ENCODE measurements at places on chromosomes 7 and 10.
A peak's percentile ranks its signal among the peaks of the same experiment; 100 is the strongest.

- no peak for DNase-seq
These were observed 85.9 kb downstream of the MDFIC start for GRCh38 chr7:115007751-115008150.

DNA sequence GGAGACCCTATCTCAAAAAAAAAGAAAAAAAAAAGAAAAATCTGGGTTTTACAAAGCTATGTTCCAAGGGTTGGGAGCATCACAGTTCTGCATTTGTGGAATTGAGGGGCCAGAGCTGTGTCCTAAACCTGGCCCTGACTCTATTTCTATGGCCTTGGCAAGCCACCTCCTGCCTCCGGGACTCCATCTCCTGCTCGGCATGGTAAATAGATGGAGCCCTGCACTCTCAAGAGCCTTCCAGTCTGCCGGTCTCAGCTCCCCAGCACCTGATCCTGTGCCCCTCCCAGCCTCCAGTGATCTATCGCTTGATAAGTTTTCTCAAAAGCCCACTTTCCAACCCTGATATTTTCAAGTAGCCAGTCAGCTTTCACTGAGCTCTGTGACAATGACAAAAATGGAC is 43.0 kb downstream of the KCNH2 start:
- DNase-seq = no peak

DNA sequence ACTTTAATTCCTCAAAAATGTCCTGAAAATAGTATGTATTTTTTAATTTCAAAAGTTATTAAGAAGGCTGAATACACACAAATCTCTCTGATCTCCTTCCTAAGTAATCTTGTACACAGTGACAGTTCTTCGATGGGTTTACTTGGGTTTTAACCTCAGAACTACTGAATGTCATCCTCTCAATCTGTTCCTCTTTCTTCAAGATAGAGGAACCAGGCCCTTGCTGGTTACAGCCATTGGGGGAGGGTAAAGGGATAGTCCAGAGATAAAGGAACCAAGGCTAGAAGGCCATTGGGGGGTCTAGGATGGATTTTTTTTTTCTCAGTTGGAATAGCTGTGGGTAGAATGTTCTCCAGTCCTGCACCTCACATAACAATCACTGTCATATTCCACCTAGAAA is 224.9 kb downstream of the SKIDA1 start:
- no peak for DNase-seq

- DNase-seq = no peak
These were observed 100.4 kb upstream of the SEMA3D start for GRCh38 chr7:85287106-85287825.

GRCh38 chr10:124354411-124355382 is 64.0 kb downstream of the OAT start:
- DNase-seq = peak; percentile 16

DNA sequence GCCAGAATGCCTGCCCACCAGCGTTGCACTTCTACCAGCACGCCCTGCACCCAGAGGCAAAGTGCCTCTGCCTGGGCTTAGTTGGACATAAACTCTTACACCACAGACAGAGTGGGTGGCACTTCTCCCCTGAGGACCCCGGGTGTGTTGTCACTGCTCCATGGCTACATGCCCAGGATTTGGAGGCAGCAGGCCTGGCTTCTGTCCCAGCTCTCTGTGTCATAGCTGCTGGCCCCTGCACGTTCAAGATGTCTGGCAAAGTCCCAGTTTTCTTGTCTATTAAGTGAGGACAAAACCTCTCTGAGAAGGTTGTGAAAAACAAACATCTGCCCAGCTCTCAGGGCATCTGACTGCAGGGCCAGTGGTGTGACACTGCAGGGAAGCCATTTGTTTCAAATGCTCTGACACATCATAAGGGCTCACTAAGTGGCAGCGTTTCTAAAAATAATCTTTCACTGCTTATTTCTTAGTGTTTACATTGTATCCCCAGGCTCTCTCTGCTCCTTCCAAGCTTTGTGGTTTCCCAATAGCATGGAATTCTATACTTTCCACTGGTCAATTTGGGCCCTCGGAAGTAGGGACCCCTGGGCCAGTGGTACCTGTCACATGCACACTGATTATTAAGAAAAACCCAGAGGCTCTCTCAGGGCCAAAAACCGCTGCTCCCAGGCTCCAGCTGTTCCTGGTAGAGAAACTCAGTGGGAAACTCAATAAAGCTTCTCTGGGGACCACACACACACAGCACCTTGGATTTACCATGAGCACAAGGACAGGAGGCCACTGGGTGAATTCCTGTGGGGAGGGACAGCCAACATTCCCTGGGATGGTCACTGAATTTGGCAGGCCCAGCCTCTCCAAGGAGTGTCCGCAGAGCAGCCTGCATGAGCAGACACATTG is 86.2 kb upstream of the ANLN start:
- peak; percentile 91 for DNase-seq

- no peak for DNase-seq
These were observed 18.8 kb downstream of the NOBOX start for GRCh38 chr7:144384555-144385245.

GRCh38 chr7:22876986-22877729 is 54.5 kb upstream of the TOMM7 start:
- no peak for DNase-seq

- DNase-seq = no peak
These were observed 31.9 kb upstream of the CBLL1 start for GRCh38 chr7:107712025-107712424.

GRCh38 chr10:101686133-101686925 is 8.6 kb downstream of the FBXW4 start:
- DNase-seq = no peak

DNA sequence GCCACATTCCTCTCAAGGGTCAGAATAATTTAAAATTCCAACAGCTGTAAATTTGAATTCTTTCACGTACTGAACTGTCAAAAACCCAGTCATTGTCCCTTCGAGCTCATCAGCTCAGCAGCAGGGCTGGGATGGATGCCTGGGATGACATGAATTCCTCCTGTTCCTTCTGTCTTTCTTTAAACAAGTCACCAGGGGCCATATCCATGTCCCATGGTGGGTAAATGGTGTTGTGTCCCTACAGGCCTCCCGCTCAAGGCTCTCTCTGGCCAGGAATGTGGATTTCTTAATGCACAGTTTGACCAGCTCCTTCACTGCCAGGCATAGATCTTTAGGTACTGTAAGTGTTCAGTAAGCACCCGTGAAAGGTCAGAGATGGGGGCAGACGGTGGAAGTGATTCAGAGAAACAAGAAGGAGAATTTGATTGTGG is 13.8 kb upstream of the TECPR1 start:
- no peak for DNase-seq

GRCh38 chr10:24887855-24888231 is 64.6 kb downstream of the PRTFDC1 start:
- DNase-seq = no peak

DNA sequence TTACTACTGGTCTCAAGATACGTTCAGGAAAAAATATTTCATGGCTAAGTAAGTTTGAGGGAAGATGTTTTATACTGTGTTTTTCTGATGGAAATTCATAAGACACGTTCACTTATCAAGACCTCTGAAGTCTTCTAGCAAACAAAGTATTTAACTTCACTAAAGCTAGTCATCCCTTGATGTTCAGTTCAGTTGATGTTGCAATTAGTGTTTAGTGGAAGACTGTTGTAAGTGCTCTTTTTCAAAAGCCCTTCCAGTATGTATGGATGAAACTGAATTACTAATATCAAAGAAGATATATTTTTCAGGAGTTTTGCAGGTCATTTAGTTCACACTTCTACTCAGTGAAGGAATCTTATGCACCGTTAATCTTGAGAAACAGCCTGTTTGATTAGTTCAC is 25.1 kb downstream of the CUL1 start:
- no peak for DNase-seq

All from gastrocnemius medialis (tissue), 4 donors.